ENCODE measurements at places on chromosomes 6 and 20.

GRCh38 chr6:144285798-144286502 lies 815 bp downstream of the UTRN start:
- peak; percentile 44 for DNase-seq

GRCh38 chr6:151963001-151963400 lies 155.5 kb downstream of the ESR1 start:
- DNase-seq: no peak

GRCh38 chr6:30960907-30961673 lies 20.3 kb downstream of the MUCL3 start:
- DNase-seq: no peak

DNA sequence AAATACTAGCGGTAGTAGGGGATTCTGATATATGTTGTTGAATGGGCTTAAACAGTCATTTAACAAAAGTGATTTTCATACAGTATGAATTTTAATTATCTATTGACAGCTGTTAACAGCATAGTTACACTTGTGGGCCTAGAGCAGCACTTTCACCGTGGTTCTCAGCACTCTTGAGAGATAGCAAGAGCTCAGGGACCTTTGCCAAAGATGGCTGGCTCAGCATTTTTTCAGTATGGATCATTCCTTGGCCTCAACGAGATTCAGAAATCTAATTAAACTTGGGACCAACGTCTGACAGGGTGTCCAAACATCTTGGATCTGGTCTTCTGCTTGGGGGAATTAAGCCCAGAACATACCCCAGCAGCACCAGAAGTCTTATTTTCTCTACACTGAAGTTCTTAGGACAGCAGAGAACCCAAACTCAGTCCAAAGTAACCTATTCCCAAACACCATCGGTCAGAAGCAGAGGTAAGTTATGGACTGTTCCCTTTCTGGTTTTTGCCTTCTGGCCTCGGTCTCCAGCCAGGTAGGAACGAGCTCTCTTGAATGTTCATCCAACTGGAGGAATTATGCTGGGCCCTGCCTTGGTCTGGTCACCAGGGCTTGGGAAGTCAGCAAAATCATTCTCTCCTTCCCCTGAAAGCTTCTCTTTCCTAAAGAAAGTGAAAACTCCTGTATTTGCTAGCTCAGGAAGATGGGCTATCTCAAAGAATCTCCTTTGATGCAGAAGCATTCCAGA lies 25.7 kb downstream of the PRPH2 start:
- DNase-seq: no peak

GRCh38 chr20:18663932-18664331 lies 76.1 kb downstream of the DTD1 start:
- DNase-seq: no peak

- no peak for DNase-seq
Observed at GRCh38 chr6:42885702-42886101, 6.3 kb downstream of the RPL7L1 start.

DNA sequence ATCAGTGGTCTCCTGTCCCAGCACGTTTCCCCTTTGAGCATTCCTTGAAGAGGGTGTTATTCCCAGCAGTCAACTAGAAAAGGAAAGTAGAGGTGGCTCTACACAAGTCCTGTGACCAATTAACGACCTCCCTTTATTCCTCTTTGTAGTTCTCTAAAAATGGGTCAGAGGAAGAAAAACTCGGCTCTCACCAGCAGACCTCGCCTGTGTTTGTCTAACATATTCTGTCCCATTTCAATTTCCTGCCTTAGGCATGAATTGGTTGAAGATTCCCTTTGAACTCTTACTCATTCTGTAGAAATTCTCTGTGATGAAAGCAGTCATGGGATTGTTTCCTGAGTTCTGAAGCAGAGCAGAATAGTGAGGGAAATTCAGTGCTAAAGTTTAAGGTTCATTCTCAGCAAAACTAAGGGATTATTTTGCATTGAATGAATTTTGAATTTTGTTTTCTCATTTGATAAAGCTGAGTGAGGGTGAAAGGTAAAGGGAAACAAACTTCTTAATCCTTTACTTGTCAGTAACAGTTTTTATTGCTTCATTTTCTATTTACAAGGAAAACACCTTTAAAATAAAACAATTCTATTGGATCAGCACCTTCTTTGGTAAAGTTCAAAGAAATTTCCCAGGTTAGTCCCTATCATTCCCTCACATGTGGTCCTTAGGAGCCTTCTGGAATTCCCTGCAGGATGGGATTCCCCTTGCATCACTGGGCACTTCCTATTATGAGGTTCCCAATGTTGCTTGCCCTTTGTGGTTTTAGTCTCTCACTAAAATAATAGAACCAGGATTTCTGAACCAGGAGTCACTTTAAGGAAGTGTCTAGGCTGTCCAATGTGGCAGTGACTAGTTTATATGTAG lies 105.8 kb downstream of the SLX4IP start:
- DNase-seq: no peak

GRCh38 chr6:79334674-79335073 lies 100.2 kb upstream of the HMGN3 start:
- DNase-seq: no peak

GRCh38 chr6:45417436-45417835 lies 39.7 kb upstream of the SUPT3H start:
- no peak for DNase-seq

DNA sequence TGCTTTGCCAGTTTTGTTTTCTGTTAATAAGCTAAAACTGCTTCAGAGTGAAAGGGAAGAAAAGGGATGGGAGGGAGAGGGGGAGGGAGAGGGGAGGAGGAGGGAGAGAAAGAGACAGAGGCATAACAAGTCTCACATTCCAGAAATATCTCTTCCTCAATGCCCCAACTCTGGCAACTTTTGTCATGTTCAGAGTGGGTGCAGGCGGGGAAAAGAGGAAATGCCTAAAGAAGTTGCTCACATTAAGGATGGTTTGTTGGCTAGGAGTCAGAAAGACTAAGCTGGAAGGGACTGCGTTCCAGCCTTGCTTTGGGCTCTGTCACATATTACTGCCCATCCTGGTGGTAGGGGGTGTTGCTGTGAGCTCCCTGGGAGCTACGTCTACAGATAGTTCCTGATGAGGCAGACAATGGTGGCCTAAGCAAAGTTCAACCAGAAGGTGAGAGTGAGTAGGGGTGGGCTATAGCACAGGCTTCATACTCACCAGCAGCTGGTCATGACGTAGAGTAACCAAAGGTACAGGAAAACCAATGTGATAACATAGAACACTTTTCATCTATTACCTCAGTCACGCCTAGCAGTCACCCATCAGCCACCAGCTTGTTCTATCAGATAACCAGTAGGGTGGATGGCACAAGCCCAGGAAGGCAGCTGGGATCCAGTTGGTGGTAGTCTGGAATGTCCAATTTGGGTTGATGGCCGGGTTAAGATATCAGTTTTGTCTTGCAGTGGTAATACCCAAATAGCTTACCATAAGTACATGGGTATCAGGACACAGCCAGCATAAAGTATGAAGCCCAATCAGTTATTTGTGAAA lies 2.1 kb downstream of the TSPYL4 start:
- DNase-seq: no peak

- DNase-seq: no peak
Observed at GRCh38 chr6:167034056-167034455, 34.9 kb downstream of the CEP43 start.

Measured in stimulated activated CD4-positive, alpha-beta T cell treated with anti-CD3 and anti-CD28 coated beads, Interleukin-2, amount 100 ng/mL, for 24 hours (primary cell).